CD4-positive, alpha-beta T cell treated with Interleukin-15 for 4 hours (primary cell): ENCODE measurements at places on chromosomes 4 and X.

DNA sequence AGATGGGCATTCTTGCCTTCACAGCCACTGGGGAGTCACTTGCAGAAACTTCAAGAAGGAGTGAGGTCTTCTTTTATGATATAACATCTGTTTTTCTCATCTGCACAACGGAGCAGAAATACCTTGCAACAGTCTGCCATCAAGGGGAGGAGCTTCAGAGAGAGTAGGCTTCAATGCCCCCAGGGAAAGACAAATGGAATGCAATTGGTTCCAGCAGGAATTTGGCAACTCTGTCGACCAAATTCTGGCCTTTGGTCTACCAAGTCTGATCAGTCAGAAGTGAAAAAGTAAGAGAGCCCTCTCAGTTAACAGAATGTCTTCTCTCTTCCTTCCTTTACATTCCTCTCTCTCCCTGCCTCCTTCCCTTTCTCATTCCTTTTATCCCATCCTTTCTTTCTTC is 229.3 kb downstream of the IDS start:
- no peak for DNase-seq

DNA sequence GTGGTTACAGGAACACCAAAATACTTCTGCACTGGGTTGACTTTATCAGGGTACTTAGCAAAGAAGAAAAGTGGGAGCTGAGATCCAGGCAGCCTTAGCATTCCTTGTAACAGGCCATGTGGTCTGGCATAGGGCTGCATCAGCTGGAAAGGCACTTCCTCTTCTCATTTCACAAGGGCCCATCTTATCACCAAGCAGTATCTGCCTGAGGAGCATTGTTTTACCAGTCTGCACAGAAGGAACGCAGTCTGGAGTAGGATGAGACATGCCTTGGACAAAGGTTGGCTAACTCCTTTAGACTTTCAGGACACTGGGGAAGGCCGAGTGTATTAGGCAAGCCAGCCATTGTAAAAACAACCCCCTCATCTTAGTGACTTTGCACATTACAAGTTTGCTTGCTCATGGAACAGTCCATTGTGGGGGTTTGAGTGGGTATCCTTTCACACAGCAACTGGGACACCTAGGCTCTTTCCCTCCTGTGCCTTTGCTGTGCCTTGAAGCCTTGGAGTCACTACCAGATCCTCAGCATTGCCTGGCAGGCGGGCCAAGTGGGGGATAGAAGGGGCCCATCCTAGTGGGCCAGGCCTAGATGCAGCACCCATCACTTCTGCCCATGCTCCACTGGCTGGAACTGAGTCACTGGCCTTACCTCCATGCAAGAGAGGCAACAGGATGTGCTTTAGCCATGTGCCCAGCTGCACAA is 4.6 kb downstream of the SUV39H1 start:
- no peak for DNase-seq

GRCh38 chr4:57023104-57023503 is 44.4 kb downstream of the POLR2B start:
- DNase-seq, result no peak

DNA sequence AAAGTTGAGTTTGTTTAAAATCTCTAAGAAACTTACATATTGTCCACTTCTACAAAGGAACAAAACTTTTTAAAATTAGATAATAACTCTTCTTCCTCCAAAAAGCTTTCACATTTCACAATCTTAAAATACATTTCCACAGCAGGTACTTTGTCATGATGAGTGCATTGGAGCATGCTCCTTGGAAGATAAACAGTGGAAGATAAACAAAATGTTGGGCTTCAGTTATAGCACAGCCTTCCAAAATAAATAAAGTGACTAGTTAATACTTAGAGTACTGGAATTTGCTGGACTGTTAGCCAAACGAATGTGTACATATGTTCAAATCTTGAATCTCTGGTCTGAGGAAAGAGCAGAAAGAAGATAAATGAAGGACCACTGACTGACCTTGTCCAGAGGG is 54.9 kb upstream of the PDE5A start:
- no peak for DNase-seq

DNA sequence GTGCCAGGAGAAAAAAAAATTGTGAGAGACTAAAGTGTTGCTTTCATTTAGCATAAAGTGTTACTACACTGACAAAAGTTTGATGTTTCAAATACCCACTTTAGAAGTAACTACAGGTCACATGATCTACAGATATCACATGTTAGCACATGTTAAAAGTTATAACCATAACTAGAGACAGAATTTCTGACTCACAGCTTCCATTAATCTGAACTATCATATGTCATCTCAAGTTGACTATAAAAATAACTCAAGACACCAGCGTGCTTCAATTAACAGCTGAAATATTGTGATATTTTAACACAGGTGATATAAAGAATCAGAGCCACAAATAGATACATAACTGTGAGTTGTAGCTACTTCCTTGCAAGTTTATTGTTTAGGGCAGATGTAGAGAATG is 591.5 kb upstream of the PITX2 start:
- no peak for DNase-seq

DNA sequence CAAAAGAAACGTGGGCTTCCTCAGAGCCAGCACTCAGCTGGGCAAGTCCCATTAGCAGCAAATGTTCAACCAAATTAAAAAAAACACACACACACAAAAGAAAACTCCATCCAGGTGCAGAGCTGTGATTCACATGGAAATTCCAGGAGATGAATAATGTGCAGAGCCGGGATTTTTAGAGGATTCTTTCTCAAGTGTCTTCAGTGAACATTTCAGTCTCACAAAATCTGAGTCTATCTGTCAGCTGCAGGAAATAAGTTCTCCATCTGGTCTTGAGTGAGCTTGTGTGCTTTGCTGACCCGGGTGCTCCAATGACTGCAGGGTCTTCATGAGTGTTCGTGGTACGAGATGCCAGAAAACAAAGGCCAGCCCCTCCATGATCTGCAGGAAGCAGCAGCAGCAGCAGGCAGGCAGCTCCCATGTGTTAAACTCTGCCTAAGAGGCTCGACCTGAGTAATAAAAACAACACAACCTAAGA is 44.3 kb downstream of the RASGEF1B start:
- DNase-seq, result no peak

GRCh38 chrX:2462074-2462473 is 38.7 kb downstream of the DHRSX start:
- DNase-seq, result no peak

DNA sequence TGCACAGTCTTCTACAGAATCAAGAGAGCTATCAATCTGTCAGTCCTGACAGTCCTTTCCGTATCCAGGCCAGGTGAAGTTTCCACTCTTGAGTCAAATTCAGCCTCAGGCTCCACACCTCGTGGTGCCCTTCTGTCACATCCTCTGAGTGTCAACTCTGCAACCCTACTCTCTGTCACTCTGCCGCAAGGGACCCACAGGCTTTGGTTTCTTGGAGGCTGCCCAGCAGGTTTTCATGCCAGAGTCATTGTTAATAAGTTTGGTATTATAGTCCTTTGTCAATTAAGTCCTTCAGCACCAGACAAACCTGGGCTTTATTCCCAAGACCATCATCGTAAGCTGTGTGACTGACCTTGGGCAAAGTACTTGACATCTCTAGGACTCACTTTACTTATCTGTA is 83.4 kb upstream of the KLHL13 start:
- DNase-seq, result no peak

GRCh38 chrX:46727441-46727840 is 31.5 kb downstream of the SLC9A7 start:
- DNase-seq, result no peak

- no peak for DNase-seq
Observed at GRCh38 chrX:116232833-116233232, 62.3 kb downstream of the AGTR2 start.

DNA sequence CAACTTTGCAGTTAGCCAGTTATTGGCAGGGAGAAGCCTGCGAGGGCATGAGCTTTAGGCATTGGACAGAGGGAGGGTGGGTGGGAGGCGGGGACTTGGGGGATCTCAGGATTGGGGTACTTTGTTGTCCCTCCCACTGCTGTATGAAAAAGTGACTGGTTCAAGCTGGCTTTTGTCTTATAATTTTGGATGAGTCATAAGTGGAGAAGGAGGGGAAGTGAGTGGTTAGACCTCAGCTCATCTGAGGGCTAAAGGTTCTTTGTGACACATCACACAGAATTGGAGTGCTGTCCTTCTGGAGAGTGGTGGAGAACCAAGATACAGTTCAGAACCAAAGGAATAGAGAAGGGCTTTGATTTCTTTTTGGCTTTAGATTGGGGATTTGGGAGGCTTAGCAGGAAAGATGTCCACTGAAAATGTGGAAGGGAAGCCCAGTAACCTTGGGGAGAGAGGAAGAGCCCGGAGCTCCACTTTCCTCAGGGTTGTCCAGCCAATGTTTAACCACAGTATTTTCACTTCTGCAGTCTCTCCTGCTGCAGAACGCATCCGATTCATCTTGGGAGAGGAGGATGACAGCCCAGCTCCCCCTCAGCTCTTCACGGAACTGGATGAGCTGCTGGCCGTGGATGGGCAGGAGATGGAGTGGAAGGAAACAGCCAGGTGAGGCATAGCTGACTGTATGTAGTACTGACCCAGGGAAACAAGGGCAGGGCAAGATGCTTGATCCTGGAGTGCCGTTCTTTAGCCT is at the start of gene SLC4A4:
SLC4A4 (plus strand) TSS at position 175 of the 748 bp plus-strand sequence.
- DNase-seq, result peak; percentile 7

- no peak for DNase-seq
Observed at GRCh38 chr4:181520790-181521189, 722.4 kb upstream of the TENM3 start.

- DNase-seq, result no peak
Observed at GRCh38 chr4:69830560-69831269, 29.2 kb downstream of the SULT1E1 start.

DNA sequence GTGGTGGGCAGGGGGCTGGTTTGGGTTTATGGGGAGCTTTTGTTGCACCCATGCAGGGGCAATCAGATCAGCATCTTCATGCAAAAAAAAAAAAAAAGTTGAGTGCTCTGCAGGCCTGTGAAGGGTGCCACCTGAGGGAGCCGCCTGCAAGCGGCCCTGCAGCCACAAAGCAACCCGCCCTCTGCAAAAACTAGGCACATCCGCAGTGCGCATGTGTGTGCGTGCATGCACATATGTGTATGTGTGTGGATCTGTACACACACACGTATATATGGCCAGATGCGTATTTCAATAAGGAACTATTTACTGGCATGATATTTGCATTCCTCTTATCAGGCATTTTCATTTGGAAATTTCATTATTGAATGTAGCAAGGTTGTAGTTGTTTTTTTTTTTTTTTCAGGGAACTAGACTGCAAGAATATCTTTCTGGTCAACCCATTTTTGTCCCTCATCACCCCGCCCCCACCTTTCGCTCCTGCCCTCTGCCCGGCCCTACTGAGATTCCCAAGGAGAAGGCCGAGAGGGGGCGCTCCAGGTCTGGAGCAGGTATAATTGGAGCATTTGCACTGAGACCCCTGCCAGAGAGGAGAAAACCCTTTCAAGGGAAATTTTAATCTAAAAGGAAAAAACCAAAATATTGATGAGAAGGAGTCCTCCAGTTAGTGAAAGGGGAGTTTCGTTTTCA is 18.1 kb downstream of the CCNQ start:
- DNase-seq, result no peak

DNA sequence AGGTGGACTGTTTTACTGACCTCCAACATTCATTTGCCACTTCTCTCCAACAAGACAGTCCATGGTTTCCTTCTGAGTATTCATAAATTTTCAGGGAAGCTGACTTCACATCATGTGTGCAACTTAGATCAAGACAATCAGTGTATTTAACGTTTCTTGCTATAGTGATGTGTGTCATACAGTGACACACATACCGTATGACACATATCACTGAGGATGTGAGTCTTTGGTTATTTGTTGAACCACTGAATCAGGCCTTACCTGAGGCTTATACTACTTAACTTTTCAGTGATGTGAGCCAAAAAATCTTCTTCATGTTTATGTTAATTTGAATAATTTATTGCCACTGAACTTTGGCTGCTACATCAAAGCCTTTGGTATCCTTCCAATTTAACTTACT is 166.8 kb downstream of the BMPR1B start:
- DNase-seq, result no peak

DNA sequence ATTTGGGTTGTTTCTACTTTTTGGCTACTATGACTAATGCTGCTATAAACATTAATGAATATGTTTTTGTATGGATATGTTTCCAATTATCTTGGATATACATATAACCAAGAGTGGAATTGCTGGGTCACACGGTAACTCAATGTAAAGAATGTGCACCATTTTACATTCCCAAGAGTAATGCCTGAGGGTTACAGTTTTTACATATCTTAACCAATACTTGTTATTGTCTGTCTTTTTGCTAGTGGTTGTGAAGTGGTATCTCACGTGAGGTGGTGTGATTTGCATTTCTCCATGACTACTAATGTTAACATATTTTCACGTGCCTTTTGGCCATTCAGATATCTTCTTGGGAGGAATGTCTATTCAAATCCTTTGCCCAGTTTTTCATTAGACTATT is 200.3 kb upstream of the MAB21L2 start:
- DNase-seq, result no peak

GRCh38 chr4:138405466-138405891 is 163.3 kb upstream of the SLC7A11 start:
- no peak for DNase-seq

GRCh38 chr4:119623025-119623424 is 5.6 kb downstream of the PDE5A start:
- no peak for DNase-seq

GRCh38 chr4:129514852-129515251 is 418.9 kb downstream of the C4orf33 start:
- DNase-seq, result no peak

DNA sequence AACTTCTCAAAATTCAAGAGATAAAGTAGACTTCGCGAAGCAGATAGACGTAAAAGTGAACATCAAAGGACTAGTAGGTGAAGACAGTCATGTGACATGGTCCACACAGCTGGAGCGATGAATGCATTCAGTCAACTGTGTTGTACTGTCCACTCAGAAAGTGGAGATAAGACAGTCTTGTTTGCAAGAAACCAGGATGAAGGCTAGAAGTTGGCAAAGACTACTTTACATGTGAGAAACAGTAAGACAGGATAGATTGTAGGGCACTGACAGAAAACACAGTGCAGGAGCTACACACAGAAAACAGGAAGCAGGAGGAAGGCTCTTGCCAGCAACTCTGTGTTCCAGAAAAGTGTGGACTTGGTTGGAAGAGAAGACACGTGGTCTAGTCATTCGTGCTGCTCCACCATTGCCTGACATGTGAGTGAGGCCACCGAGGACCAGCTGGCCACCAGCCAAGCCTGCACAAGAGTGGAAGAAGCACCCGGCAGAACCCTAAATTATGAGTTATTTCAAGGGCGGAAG is 78.9 kb downstream of the FAT1 start:
- DNase-seq, result no peak

GRCh38 chr4:151418385-151418784 is 9.4 kb downstream of the FHIP1A start:
- no peak for DNase-seq

- no peak for DNase-seq
Observed at GRCh38 chrX:22073928-22074327, 41.8 kb downstream of the PHEX start.

DNA sequence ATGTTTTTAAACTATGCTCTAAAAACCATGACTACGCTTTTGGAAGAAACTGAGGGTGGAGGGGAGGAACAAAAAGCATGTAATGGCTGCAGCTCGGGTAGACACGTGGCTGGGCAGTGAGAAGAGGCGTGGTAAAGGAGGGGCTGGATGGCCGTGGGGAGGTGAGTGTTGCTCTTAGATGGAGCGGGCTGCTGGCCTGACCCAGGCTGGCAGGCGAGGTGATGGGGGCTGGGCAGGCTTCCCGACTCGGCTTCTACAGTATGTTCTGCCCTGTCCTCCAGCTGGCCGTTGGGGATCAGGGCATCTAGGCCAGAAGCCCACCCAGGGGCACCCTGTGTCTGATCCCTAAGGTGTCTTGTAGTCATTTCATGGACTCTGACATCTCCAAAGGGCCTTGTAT is 60.7 kb downstream of the EFHC2 start:
- no peak for DNase-seq
